ENCODE measurements at places on chromosomes 6 and 20. TPM values are rescaled to one million over a fixed set of nuclear protein-coding genes. Genes with fewer than 3 reads are reported as not detected.

The HLA-DQB2 gene
- not detected for polyA plus RNA-seq

The FOXO3 gene
- 16.8 TPM for polyA plus RNA-seq

The BFSP1 gene
- polyA plus RNA-seq, result 0.44 TPM

The NOX3 gene
- not detected for polyA plus RNA-seq

The NR2E1 gene
- not detected for polyA plus RNA-seq
